ENCODE measurements at places on chromosomes 4 and X.

DNA sequence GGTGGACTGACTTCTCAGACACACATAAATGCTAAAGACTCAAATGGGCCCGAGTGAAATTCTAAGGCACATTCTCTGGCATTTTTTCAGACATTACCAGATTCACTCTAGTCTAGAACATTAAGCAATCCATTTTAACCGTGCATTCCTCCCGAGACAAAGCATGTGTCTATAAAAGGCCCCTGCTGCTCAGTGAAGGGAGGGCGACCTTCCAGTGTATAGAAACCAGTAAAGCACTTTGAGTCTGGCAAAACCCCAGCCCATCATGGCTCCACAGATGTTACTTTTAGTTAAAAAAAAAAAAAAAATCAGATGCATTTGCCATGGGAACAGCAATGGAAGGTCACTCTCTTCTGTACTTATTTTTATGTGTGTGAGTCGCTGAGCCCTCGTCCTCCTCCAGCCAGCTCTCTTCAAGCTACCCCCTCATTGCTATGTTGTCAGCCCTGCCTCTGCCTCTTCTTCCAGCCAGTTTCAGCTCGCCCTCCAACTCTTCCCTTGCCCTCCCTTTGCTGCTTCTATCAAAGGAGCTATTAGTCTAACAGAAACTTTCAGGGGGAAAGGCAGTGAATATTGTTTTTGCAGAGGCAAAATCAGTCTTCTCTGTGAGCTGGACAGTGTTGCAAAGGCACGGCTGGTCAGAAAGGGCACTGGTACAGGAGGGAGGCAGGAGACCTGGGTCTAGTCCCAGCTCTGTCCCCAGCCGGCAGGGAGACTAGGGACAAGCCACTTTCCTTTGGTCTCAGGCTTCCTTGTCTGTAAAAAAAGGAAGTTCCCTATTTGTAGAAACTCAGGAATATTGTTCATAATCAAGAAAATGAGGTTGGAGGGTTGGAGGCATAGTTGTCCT lies 644.2 kb downstream of the ZNF674 start:
- DNase-seq = no peak

- no peak for DNase-seq
Observed at GRCh38 chr4:112633477-112634235, 3.1 kb downstream of the ZGRF1 start.

GRCh38 chrX:110413727-110414124 lies 55.1 kb downstream of the RTL9 start:
- DNase-seq = no peak

- DNase-seq = no peak
Observed at GRCh38 chr4:13207226-13207625, 276.9 kb downstream of the RAB28 start.

DNA sequence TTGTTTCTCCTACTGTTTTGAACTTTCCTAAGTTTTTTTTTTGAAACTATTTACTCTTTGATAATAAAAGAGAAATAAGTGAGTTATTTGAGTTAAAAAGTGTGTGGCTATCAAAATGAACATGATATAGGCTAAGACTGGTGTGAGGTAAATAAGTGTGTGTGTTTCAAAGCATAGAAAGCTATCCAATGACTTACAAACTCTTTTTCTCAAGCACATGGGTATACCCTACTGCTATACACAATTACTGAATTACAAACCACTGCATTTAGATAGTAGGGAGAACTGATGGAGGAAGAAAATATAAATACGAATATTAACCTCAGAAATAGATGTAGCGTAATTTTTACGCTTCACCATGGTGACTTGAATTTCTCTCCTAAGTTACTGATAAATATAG lies 305.8 kb upstream of the ANXA10 start:
- DNase-seq = no peak

- DNase-seq = no peak
Observed at GRCh38 chrX:142663330-142664095, 362.2 kb upstream of the SPANXN4 start.

GRCh38 chr4:101933855-101934254 lies 143.3 kb downstream of the BANK1 start:
- DNase-seq = no peak

DNA sequence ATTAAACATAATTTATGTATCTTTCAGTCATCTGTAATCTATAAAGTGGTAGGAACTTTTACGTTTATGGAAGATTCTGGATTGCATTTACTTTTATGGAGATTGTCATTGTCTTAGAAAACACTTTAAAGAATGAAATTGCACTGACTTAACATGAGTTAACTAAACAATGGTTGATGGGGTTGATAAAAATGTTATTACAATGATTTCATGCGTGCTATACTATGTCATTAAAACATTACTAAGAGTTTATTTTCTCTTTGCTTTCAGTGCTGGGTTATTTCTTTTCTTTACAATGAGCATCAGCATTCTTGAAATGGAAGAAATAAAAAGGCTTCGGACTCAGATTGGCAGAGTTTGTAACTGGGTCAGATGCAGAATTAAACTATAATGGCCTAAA lies 67.1 kb upstream of the PDLIM3 start:
- no peak for DNase-seq

GRCh38 chr4:5028480-5028879 lies 9.2 kb upstream of the CYTL1 start:
- no peak for DNase-seq

DNA sequence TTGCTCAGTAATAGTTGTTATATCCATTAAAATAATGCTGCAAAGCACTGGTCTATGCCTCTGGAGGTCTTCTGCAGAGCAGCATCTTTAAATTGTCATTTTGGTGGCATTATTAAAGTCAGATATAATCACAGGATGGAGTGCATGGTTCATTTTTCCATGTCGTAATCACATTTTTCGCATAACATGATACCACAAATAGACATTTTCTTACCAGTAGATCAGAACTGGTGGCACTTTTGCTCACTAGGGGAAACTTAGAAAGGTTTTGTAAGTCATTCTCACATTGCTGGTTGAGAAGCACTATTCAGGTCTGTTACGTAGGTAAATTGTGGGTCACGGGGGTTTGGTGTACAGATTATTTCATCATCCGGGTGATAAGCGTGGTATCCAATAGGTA lies 484.5 kb upstream of the PRKX start:
- no peak for DNase-seq

DNA sequence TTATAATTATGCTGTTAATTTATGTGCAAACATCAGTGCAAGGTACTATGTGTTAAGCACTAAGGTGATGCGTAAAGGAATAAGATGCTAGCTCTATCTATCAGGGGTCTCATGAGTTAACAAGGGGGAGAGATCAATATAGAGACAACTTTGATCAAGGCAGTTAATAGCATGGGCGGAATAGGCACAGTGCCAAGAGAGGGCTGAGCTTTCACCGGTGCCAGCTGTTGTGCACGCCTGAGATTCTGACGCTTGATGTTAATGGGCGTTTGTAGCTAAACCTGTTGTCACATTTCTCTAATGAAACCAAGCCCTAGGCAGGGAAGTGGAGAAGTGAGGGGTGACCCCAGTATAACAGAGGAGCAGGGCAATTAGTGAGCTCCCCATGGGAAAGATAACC lies 86.0 kb upstream of the NMU start:
- no peak for DNase-seq

DNA sequence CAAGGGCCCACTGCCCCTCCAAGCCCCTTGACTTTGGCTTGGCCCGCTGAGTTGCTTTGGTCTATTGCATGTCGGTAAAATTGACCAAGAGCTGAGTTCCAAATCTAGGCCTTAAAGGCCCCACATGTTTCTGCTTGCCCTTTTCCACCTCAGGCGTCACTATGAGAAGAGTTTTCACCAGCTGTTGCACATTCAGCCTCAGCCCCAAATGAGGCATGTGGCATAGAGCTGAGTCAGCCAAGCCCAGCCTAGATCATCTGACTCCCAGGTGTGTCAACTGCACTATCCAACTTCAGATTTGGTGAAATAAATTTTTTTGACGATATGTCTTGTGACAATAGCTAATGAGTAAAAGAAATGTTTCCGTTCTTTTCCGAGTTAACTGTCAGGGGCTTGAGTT lies 424.5 kb upstream of the FAM47C start:
- DNase-seq = no peak

- DNase-seq = no peak
Observed at GRCh38 chr4:53477636-53478035, 100.2 kb downstream of the FIP1L1 start.

DNA sequence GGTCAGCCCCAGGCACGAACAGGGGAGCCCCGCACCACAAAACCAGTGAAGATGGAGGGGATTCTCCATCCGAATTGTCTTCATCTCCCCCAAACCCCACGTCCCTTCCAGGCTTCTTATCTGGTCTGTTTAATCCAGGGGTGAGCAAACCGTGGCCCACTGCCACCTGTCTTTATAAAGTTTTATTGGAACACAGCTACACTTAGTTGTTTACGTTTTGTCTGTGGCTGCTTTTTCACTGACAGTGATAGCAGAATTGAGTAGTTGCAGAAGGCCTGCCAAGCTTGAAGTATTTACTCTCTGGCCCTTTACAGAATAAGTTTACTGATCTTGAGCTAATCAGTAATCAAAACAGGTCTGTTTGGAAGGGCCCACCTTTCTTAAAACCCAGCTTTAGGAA lies 324.0 kb downstream of the ARHGAP10 start:
- no peak for DNase-seq

GRCh38 chr4:10733481-10734062 lies 49.0 kb upstream of the CLNK start:
- no peak for DNase-seq

DNA sequence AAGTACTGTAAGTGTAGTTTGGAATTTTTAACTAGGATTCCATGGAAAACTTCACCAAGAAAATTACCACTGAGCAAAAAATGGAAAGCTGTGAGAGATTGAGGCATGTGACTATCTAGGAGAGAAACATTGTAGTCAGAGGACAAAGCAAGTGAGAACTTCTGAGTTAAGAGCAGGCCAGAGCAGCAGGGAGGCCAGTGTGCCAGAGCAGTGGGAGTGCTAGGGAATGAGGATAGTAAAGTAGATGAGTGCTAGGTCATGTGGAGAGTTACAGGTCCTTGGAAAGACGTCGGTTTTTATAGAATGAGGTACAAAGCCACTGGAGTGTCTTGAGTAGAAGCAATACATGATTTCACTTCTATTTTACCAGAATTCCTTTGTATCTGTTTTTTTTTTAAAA lies 52.7 kb upstream of the FAT4 start:
- DNase-seq = no peak
